ENCODE measurements at places on chromosomes 11 and 22.

GRCh38 chr11:119509969-119510401, 87.0 kb upstream of the THY1 start:
- DNase-seq, result no peak

GRCh38 chr11:102322560-102322959, 5.3 kb downstream of the BIRC3 start:
- DNase-seq, result no peak

- peak; percentile 75 for DNase-seq
Measured at GRCh38 chr11:68962527-68963250, 18.1 kb downstream of the MRGPRD start.

DNA sequence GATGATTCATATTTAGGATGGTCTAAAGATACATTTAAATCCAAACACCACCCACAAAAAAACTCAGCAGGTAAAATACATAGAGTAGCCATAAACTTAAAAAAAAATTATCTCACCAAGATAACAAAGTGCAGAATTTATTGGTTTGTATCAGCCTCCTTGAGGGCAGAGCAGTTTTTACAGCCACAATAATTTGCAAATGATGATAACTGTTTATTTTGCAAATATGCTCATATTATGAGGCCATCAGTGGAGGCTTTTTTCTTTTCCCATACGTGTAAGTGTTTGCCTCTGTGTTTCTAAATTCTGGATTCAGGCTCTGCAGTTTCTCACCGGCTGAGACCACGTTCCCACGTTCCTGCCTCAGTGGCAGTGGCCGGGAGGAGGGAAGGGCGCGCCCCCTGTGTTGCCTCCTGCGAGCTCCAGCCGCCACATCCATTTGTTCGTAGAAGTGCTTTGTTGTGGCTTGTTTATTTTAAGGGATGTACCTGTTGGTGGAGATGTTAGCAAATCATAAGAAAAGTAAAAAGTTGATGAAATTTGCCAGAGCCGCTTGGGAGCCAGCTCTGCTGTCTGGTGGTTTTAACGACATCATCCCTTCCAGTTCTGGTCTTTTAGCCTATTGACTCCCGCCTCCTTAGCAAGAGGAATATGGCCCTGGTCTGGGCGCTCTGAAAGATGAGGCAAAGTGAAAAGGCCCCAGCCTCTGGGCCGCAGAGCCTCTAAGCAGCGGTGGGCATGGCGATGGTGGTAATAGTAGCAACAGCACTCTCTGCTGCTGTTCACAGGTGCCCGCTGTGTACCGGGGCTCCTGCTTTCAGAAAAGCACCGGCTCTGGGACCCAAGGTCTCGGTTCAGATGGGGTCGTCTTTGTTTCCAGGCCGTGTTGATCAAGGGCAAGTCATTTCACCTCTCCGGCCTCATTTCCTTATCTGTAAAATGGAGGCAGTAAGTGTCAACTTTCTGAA, 66.7 kb upstream of the PPARA start:
- DNase-seq, result no peak

DNA sequence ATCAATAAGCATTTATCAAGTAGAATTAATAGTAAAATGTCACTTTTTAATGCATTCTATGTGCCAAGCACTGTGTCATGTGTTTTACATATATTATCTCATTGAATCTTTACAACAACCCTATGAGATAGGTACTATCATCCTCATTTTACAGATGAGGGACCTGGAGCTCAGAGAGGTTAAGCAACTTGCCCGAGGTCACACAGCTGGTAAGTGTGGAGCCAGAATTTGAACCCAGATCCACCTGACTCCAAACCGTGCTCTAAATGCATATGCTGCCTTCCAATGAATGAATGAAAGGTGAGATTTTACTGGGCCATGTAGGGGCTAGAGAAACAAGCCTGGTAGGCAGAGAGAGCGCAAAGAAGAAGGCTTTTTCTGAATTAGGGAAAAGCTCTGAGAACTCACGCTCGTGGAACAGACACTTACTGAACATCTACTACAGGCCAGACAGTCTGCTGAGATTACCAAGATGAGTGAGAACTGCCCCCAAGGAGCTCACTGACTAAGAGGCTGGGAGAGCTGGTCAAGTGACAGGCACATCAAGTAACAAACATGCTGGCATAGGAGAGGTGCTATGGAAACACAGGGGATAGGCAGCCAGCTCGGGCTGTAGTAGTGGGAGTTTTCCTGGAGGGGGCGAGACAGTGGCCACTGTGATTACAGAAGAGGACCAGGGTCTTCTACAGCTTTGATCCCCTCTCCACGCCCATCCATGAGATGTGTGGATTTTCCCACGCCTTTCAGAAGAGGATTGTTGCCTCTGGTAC, 4.4 kb downstream of the ABCG4 start:
- DNase-seq, result no peak

GRCh38 chr11:107916671-107917241, 11.5 kb upstream of the RAB39A start:
- DNase-seq, result peak; percentile 74
